ENCODE measurements at places on chromosomes 1 and 21.
A peak's percentile ranks its signal among the peaks of the same experiment; 100 is the strongest.

- no peak for DNase-seq
These were observed 32.1 kb downstream of the ARID4B start for GRCh38 chr1:235295902-235296350.

GRCh38 chr1:83857103-83857502 is 141.8 kb downstream of the TTLL7 start:
- DNase-seq = peak; percentile 27

DNA sequence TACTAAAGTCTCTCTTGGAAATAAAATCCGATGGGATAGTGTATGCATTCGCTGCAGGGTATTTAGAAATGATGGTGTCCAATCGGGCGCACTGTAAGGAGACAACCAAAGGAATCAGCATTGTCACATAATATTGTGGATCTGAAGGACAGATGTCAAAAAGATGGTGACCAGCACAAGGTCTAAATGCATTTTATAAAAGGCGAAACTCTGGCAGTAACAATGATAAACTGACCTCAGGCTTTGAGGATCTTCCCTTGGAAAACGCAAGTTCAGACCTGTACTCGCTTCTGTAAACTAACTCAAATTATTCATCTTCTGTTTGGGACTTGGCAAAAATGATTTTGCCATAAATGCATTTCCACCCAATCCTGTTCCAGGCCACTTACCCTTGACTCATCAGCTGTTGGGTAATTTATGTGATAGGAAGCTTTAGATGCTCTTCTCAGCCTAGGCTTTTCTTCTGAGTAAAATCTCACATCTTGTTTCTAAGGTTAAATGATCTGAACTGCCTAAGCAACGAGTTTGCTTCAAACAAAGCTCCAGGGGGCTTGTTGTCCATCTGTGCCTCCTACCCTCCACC is 33.8 kb downstream of the STPG1 start:
- peak; percentile 1 for DNase-seq

GRCh38 chr21:37475186-37475868 is 108.8 kb downstream of the DYRK1A start:
- DNase-seq = no peak

- no peak for DNase-seq
These were observed 2.8 kb downstream of the CFHR4 start for GRCh38 chr1:196890668-196891067.

- no peak for DNase-seq
These were observed 6.2 kb upstream of the APCS start for GRCh38 chr1:159581422-159581821.

- no peak for DNase-seq
These were observed 247.6 kb downstream of the MRPL39 start for GRCh38 chr21:25359724-25360123.

Data from MV-4-11 (cell line).